ENCODE measurements at places on chromosomes 11 and 22.

GRCh38 chr22:35900483-35901168, 128.0 kb downstream of the RBFOX2 start:
- no peak for DNase-seq

DNA sequence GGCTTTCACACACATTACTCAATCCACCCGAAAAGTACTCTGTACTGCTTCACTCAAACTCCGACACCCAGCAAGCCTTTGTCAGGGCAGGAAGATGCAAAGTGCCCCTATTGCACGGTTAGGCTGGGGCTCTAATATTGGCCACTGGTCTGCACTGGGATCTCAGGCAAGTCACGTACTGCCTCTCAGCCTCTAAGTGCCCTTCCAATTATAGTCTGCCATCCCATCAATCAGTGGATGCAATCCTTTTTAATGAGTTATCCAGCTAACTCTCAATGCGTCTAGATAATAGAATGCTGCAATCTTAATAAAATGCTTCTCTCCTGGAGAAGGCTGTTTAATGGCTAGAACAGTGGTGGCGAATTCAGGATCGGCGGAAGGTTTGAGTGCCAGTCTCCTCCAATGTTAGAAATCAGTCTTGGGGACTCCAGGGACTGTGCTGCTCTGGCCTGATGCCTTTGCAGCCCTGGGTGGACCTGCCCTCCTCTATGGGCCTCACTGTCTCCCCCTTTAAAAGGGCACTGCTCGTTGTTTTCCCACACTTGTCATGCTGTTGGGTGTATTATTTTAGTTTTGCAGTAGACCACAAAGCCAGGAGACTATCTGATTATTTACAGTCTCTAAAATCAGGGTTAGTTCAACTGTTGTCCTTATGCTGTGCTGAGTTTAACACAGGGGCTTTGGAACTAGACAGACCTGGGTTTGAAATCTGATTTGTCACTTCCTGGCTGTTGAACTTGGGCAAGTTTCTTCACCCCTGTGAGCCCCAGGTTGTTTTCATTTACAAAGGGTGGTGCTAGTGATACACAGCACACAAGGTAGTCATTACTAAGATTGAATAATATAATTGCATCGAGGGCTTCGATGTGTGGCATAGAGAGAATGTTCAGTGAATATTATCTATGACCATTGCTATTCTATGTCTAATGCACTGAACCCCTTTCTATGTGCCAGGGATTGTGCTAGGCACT, 36.7 kb downstream of the CLMP start:
- DNase-seq = no peak

DNA sequence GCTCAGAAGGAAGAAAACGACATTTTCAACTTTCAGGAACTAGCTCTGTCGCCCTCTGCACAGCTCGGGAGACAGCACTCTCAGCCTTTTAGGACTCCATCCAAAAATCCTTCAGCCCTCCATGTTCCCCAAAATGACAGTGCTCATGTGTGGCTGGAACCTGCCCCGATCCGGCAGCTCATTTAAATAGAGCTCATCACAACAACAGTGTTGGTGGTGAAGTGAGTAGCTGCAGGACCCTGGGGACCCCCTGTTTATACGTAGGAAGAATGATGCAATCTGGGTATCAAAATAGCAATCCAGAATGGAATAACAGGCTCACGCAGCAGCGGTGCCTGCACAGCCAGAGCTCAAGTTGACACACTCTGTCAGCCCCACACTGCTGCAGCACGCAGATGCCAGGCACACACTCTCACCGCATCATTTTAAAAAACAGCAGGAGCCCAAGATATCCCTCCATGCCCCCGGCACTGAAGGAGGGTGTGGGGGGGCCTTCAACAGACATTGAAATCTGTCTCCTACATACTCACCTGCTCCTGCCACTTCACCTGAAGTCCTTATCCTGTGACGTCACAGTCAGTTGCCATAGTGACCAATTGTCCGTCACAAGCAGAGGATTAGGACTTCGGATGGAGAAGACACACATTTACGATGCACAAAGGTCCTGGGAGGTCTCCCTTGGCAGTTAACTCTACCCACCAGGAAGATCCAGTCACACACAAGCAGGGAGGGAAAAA, 24.0 kb downstream of the TRIM66 start:
- no peak for DNase-seq

- DNase-seq = no peak
These were observed 20.2 kb downstream of the RPS6KA4 start for GRCh38 chr11:64379160-64379559.

- DNase-seq = no peak
These were observed 1.0 kb downstream of the CCDC86 start for GRCh38 chr11:60842668-60843600.

DNA sequence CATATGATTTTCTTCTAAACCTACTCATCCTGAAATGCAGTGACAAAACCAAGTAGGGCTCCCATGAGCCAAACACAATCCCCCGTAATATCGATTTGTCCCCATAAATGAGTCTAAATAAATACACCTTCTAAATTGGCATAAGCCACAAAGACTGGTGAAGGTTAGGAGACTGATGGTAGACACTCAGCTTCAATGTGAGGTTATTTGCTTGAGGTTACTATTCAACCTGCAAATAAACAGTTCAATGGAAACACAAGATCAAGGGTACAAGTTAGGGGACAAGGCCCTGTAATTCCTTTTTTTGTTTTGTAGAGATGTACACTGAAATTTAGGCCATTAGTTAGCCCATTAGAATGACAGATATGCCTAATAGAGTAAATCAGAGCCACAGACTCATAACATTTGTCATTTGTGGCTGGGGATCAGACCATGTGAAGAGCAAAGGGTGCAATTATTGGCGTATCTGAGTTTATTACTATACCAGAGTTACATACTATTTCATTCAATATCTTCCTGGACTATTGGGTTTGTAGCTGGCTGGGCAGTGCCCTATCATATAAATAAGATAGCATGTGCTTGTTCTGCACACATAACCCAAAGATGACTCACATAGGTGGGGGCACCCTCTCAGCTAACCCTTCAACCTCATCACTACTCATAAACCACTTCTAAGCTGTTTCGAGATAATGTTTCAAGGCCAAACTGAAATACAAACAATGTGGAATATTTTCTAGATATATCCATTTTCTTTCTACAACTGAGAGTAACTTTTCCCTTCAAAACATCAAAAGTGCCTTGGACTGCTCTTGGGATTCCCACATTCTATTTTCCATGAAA, 695.3 kb downstream of the KCNA4 start:
- DNase-seq = no peak

DNA sequence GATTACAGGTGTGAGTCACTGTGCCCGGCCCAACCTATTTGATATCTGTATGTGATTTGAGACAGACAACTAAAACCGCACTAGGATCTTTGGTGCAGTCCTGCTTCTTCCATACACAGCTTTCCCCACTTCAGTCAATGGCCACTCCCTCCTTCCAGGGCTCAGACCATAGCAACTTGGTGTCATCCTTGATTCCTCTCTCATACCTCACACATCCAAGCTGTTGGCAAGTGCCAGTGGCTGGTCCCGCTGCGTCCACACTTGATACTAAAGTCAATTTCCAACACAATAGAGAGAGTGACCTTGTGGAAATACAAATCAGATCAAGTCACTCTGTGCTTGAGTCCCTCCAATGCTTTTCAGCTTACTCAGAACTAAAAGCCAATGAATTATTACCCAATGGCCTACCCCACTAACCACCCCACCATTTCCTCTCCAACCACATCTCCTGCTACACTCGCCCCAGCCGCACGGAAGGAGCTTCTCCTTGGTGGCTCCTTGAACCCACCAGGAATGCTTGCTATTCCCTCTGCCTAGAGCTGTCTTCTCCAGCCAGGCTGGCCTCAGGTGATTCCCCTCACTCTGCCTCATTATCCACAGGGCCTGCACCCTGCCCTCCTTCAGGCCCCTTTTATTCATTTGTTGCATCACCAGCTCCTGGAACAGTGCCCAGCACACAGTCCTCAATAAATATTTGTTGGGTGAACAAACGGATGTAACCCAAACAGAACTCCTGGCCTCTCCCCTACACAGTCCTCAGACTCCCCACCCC, 12.9 kb downstream of the ABTB2 start:
- DNase-seq = peak; percentile 46

DNA sequence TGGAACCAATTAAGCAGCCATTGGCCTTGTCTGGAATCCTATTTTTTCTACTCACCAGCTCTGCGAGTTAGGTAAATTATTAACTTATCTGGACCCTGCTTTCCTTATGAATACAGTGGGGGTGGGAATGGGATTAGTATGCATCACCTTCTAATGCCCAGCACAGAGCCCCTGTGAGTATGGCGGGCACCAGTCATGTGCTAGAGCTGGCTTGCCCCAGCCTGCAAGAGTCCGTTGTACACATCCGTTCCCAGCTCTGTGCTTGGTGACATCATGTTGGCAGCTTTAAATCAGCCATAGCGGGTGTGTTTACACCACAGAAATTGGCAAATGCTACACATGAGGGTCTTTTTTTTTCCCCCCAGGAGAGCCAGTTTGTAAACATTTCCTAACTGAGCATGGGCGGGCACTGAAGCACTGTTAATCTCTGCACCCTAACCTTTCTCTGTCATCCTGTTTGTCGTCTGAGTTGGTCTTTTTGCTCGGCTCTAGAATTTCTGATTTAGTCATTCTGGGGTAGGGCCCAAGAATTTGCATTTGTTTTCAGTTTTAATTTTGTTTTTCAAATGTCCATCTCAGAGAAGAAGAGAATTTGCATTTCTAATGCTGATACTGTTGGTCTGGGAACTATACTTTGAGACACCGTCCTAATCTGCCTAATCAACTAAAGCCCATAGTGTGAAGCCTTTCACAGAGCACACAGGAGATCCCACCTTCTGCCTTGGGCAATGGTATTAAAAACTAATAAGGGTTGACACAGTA, 130.3 kb upstream of the TBCEL start:
- no peak for DNase-seq

DNA sequence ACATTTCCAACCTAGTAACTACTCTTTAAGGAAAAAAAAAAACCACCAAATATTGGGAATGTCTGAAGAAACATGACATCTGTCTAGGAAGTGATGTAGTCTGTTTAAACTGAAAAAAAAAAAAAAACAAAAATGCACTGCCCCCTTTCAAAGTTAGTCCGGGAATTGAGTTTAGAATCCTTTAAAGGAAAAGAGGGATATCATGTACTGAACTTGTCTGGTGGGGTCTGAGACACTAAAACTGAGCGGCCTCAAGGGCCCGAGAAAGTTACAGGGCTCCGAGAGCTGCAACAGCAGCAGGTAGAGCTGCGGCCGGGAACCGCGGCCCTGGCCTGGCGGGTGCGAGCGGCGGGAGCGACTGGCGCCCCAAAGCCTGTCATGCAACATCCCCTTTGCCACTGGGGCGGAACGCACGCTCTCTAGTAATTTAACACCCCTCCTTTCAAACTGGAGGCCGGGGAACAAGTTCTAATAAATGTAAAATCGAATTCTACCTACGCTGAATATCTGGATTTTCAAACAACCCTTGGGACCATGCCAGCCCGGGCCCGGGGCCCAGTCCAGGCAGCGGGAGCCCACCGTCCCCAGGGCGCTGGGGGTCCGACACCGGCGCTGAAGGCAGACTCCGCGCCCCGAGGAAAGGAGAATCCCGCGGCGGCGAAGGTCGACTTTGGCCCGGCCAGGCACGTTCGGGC, 736 bp downstream of the RDX start:
- peak; percentile 17 for DNase-seq

DNA sequence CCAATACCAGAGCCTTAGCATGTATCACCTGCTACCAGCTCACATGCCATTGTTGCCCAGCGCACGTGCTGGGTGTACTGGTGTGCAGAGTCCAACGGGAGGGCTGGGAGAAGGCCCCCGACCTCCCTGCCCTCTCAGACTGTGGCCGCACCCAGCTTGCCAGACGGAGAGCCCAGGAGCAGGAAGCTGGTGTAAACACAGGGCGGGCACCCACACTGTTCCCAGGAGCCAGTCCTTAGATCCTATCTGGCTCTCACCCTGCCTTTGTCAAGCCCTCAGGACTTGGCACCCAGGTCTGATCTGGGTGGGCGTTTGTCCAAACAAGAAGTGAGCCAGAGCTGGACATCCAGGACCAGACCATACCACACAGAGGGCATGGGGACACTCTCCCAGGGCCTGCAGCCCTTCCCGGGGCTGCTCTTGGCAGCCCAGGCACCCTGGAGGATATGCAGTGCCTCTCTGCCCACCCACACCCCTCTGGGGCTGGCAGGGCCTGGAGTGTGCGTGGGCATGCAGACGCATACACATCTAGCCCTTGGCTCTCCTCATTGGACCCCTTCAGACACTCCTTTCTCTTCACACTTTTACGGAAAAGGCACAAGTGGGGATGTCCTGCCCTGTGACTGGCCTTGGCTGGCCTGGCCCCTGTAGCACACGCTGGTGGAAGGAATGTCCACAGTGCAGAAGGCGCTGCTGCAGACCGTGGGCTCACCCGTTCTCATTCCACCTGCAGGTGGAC, 19.9 kb upstream of the CLDN5 start:
- DNase-seq = no peak

- no peak for DNase-seq
These were observed 35.6 kb downstream of the ASRGL1 start for GRCh38 chr11:62372871-62373270.

DNA sequence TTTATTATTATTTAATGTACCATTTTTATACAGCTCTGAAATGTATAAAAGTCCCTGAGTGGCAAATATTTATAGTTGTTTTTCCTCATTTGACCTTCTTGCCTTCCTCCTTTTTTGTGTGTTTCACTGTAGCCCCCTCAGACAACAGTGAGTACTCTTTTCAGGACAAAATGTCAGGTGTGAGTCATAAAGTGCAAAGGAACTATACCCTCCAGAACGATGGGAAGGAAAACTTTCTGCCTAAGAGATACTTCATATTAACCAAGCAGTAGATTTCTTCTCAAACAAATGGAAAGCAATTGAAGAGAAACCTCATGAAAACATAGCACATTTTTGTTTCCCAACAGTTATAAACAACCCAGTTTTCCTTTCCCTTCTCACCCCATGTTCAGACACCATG, 16.1 kb upstream of the MS4A7 start:
- no peak for DNase-seq

GRCh38 chr22:31577711-31578110, 81.4 kb downstream of the SFI1 start:
- no peak for DNase-seq

GRCh38 chr22:33897448-33897835, 22.8 kb downstream of the LARGE1 start:
- no peak for DNase-seq
